NCI-H1417 (cell line): ENCODE measurements at places on chromosomes 2 and 18.

GRCh38 chr2:636641-637405 is 40.4 kb downstream of the TMEM18 start:
- DNase-seq, result peak; percentile 37

- no peak for DNase-seq
These were observed 12.8 kb upstream of the SKOR2 start for GRCh38 chr18:47264308-47264700.

GRCh38 chr2:17190527-17190926 is 327.7 kb downstream of the RAD51AP2 start:
- DNase-seq, result no peak

- no peak for DNase-seq
These were observed 9.3 kb upstream of the KCNE4 start for GRCh38 chr2:223042704-223043118.

DNA sequence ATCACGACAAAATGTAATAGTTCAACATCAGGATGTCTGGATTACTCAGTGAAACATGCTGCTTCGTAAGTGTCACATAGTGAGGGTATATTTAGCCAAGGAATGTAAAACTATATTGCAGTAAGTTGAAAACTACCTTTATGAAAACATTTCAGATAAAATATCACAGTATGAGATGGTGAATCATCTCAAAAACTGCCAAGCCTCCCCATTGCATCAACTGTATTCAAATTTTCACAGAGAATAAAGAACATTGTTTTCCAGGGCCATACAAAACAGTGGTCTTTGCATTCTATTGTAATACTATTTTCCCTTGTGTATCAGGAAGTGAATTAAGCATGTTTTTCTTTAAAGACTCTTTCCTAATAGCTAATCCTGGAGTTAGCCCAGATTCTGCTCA is 47.6 kb upstream of the MSTN start:
- DNase-seq, result no peak
